Activated CD8-positive, alpha-beta T cell treated with anti-CD3 and anti-CD28 coated beads for 36 hours (primary cell): ENCODE measurements at places on chromosomes 6 and 20.

DNA sequence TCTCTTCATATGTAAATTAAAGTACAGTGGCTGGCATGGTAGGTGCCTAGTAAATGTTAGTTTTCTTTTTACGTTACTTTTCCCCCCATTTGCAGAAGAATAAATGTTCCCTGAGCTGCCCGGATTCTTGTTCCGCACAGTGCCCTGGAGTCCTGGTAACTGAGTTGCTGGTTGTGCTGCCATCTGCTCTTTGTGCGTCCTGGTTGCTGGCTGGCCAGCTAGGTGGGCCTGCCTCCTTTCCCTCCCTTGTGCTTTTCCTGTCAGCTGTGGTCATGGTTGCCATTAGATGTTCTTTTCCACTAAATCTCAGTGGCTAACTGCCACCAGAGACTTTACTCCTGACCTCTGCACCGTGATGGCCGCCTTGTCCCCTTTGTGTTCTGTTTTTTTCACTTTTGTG lies 28.6 kb downstream of the CEP43 start:
- DNase-seq: no peak

GRCh38 chr20:62174021-62174804 lies 8.6 kb upstream of the MTG2 start:
- DNase-seq: no peak

DNA sequence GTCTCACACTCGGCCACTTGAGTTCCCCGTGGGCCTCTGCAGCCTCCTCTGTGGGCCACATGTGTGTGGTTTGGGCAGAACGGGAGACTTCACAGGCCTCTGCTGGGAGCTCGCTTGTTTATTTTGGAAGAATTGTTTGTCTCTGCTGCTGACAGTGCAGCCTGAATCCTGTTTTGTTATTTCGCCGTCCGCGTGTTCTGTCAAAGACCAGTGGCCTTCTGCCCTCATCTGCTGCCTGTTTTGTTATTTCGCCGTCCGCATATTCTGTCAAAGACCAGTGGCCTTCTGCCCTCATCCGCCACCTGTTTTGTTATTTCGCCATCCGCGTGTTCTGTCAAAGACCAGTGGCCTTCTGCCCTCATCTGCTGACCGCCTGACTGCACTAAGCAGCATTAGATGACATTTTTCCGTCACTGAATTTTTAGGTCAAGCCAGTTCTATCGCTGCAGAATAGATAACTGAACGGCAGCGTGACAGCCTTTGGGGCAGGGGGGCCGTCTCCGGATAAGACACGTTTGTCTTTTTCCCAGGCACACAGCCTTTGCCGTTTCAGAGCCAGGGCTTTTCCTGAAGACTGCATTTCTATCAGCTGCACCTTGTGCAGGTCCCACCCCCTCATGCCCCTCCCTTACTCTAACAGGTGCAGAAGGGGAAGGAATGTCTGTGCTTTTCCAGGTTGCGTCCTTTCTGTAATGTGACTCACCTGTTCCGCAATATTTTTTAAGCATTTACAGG lies 158.5 kb upstream of the AFDN start:
- no peak for DNase-seq

DNA sequence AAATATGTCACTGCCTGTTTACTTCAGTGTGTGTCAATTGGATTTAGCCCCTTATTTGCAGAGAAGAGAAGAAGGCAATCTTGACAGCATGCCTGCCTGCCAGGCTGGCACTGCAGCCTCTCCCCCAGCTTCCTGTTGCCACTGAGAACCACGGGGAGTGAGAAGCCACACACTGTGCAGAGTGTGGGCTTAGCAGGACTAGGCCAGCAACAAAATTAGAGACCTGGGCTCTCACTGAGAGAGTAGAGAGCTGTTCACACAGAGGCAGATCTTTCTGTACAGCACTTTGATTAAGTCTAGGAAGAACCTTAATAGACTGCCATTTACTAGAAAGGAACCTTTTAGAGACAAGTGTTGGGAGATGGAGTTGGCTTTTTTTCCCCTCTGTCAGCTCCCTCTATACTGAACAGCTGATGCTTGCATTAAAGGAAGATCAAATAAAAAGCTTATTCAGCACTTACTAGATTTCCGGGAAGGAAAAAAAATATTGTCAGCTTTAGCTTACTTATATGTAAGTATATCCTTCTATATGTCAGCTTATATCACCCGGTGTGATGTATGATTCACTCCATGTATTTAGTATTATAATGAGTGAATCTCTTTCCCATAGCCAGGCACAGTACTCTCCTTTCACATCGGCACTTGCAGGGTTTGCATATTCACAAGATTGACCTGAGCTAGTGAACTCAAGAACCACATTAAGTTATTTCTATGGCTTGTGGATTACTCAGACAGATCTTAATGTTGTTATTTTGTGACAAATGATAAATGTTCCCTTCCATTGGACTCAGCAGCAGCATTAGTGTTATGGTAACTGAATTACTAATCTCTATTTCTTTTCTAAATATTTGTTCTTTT lies 851.0 kb upstream of the EPHA7 start:
- no peak for DNase-seq

- DNase-seq: no peak
Observed at GRCh38 chr6:84304881-84305280, 77.4 kb upstream of the CEP162 start.

- DNase-seq: no peak
Observed at GRCh38 chr20:62561182-62561581, 81.1 kb upstream of the SLCO4A1 start.

DNA sequence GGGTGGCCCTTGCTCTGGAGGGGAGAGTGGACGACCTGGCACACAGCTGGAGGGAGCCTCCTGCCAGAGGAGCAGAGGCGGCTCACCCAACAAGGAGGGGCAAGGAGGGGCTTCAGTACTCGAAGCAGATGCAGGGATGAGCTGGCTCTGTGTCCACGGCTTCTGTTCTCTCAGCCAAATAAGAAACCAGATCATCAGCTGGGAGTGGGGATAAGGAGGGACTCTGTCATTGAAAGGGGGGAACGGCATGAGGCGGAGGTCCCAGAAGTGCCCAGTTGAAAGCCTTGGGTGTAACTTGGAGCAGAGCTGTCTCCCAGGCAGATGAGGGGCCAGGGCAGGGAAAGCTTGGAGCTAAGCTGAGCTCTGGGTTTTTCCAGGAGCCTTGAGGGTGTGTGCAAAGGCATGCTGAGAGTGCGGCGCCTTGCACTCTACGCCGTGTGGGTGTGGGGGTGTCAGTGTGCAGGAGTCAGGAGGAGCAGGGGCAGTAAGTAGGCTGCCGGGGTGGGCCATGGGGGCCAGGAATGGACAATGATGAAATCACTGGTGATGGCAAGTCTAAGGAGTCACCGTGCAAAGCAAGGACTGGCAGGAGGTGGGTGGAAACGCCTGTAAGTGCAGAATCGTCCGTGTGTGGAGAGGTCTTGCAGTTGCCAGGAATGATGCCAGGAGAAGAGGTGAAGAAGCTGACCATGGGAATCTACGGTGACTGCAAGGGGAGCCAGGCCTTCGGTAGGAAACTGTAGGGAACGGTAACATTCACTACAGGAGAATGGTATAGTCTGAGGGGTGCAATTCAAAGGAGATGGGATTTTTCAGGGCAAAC lies 85.4 kb upstream of the FOXQ1 start:
- no peak for DNase-seq

DNA sequence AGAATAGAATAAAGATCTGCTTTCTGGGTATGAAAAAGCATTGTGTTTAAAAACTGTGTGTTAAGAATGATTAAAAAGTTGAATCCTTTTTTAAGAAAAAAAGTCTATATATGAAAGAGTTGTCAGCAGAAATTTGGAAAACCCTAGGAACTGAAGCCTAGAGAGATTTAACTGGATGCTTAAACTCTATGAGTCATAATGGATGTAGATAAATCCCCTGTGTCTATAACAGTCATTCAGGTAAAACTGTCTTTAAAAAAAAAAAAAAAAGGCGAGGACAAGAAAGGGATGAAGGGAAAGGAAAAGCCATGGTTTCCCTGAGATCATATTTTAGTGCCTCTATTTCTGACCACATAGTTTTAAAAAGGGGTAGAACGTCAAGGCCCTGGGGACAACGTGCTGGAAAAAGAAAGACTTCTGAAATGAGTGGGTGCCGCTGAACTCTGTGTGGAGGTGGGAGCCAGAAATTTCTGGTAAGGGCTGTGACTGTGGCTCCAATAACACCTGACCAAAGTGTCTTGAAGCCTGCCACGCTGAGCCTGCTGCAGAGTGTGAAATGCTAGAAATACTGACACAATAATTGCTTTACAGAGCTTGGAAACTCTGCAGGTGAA lies 302.6 kb upstream of the ARID1B start:
- DNase-seq: no peak

GRCh38 chr6:165654144-165654543 lies 8.9 kb downstream of the PDE10A start:
- no peak for DNase-seq

DNA sequence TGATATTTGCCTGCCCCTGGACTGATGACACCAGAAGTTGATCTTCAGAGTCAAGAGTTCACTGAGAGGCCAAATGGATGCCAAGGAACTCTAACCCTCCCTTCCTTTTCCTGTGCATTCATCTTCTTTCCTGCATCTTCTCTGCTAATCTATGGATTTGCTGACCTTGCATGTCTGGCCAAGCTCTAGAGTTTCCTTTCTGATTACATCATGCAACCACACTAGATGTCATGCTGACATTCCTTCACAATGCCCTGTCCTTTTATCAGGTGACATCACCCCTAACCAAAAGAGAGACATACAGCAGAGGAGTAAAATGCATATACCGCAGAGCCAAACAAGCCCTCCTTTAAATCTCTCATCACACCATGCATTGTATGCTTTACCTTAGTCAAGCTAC lies 487.6 kb downstream of the TFAP2A start:
- no peak for DNase-seq

- DNase-seq: no peak
Observed at GRCh38 chr6:159460476-159460875, 232.6 kb downstream of the SOD2 start.

DNA sequence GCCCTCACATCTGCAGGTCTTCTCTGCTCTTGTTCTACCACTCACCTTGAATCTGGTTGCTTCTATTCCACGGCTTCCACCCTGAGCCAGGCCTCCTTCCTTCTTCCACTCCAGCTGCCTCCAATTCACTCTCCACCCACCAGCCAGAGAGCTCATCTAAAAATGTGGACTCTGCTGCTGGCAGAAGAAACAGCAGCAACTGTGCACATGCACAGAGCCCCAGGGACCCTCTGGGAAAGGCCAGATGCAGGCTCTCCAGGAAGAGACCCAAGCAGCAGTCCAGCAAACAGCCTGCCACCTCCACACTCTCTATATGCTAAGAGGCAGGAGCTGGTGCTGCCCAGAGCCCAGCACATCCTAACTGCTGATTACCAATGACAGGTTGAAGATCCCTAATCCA lies 162.6 kb upstream of the TOP1 start:
- no peak for DNase-seq

GRCh38 chr6:22098601-22099031 lies 198.2 kb downstream of the PRL start:
- no peak for DNase-seq

GRCh38 chr6:43129434-43130194 lies 41.5 kb upstream of the SRF start:
- peak; percentile 27 for DNase-seq

DNA sequence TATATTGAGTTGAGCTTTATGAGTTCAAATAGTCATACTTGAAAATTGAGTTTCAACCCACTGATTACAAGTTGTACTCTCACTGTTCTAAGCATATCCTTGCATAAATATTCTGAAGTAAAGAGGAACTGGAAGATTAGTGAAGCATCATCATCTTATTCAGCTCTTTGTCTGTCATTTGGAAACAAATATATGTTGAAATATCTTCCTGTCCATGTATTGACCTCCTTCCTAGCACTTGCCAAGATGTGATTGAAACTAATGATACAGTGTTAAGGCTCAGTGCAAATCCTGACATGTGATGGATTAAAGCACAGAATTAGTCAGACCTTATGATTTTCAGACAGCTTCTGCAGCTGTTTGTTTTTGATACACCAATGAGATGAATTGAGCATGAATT lies 434.3 kb downstream of the TBC1D32 start:
- no peak for DNase-seq

GRCh38 chr20:36061754-36062153 lies 92.8 kb upstream of the EPB41L1 start:
- DNase-seq: no peak

- DNase-seq: no peak
Observed at GRCh38 chr6:51300510-51300909, 481.8 kb downstream of the TFAP2B start.

DNA sequence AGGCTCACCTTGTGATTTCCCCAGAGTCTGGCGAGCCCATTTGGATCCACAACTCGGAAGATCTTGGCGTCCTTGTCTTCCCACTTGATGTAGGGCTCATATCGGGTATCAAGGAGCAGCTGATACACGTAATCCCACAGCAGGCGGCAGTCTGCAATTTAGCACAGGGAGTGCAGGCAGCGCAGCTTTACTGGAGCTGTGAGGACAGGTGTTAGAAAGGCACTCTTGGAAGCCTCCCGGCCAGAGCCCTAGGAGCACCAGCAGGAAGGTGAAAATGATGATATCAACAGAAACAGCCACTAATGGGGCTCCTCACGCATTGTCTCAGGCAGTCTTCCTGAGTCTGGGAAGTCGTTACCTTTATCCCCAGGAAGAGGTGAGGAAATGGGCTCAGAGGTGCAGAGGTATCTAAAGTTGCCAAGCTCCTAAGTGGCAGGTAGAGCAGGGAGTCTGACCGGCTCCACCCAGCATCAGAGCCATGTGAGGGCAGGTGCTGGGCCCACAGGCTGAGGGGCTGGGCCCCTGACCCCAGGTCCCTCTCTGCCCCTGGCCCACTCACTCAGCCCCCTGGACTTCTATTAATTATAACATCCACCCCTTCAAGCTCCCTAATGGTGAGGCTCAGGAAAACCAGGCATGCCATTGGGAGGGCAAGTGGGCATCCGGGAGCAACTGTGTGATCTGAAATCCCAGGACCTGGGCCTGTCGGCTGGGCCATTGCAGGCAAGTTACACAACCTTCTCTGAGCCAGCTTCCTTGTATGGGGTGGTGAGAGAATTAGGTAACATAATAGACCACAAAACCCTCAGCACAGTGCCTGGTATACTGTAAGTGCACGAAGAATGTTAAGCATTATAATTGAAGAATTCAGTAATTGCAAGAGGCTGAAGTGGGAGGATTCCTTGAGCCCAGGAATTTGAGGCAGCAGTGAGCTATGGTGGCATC lies 18.3 kb downstream of the ETV7 start:
- no peak for DNase-seq

- no peak for DNase-seq
Observed at GRCh38 chr6:14149739-14150130, 32.2 kb downstream of the CD83 start.

DNA sequence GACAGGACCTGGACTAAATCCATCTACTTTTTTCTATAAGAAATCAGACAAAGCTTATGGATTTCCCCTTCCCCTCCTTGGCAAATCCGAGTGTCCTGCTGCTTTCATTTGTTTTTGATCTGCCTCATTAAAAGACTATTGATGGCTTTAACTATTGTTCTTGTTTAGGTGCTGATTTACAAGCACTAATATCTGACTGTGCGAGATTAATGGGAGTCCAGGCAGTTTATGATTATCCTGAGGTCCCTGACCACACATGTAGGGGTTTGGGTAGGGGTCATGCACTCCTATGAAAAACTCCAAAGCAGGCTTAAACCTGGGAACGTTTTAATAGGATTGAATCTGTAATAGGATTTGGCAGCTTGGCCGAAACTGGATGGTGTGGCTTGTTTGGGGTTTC lies 317.5 kb upstream of the POU3F2 start:
- DNase-seq: no peak

GRCh38 chr6:36227379-36228228 lies 31.1 kb downstream of the BRPF3 start:
- no peak for DNase-seq
